ENCODE measurements at places on chromosomes 12 and 14. TPM values are rescaled to one million over a fixed set of nuclear protein-coding genes. Genes with fewer than 3 reads are reported as not detected.

ERG28 gene
- total RNA-seq: 13.9 TPM

CACNA1C gene
- 5.7 TPM for total RNA-seq

DLGAP5 gene
- 0.70 TPM for total RNA-seq

P2RX4 gene
- total RNA-seq: 7.2 TPM

SLC5A8 gene
- not detected for total RNA-seq

IRAK3 gene
- 0.52 TPM for total RNA-seq

ABCD2 gene
- total RNA-seq: 0.13 TPM

RAB3IP gene
- total RNA-seq: 22.9 TPM

RTL1 gene
- total RNA-seq: 1.4 TPM

SLC4A8 gene
- total RNA-seq: 26.3 TPM

ANO6 gene
- 14.8 TPM for total RNA-seq

CLEC9A gene
- total RNA-seq: not detected

DAAM1 gene
- total RNA-seq: 54.5 TPM

MYO1H gene
- 0.95 TPM for total RNA-seq

CMA1 gene
- 9.7 TPM for total RNA-seq

MYBPC1 gene
- 0.21 TPM for total RNA-seq

RNASE8 gene
- total RNA-seq: not detected

TCP11L2 gene
- 14.7 TPM for total RNA-seq

All from motor neuron (in vitro differentiated cells).